ENCODE measurements at places on chromosomes 16 and 17.

DNA sequence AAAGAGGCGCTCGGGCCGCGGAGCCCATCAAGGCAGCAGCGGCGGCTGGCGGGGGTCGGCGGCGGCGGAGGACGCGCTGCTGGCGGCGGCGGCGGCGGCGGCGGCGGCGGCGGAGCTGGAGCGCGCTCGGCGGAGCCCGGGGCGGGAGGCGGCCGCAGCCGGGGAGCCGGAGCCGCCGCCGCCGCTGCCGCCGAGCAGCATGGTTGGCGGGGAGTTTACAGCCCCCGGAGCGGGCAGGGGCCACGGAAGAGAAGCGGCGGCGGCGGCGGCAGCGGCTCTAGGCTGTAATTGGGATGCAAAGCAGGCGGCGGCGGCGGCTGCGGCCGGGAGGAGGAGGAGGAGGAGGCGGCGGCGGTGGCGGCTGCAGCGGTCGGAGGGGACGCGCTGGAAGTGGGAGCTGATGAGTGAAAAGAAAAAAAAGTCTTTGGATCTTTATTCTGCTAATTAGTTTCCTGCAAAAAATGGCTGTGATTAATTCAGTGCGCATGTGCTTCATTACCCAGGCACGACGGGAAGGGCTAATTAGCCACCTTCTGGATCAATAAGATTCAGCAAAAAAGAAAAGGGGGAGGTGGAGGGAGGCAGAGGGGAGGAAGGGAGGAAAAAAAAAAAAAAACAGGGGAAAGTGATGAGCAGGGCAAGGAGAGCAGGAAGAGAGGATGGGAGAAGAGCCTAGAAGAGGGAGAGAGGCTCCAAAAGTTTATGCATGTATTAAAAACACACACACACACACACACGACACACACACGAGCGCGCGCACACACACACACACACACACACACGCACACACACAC, 10.9 kb upstream of the ZFHX3 start:
- DNase-seq: peak; percentile 41

DNA sequence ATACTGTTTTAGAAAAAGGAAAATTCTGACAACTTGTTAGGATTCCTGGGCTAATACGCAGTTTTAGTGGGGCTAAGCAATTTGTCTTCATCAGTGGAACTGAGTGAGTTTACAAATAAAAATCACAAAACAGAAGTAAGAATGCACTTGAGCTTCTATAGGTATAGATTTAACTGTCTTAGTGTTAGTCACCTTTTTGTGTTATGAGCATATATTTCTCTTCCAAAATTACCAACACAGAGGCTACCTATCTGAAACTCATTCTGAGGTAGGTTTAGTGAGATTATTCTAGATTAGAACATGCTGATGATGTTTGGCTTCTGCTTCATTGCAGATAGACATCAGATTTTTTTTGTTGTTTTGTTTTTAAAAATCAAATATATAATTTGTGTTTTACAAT, 23.2 kb downstream of the METTL9 start:
- no peak for DNase-seq

- no peak for DNase-seq
These were observed 1.5 kb downstream of the ZNF688 start for GRCh38 chr16:30569746-30570635.

DNA sequence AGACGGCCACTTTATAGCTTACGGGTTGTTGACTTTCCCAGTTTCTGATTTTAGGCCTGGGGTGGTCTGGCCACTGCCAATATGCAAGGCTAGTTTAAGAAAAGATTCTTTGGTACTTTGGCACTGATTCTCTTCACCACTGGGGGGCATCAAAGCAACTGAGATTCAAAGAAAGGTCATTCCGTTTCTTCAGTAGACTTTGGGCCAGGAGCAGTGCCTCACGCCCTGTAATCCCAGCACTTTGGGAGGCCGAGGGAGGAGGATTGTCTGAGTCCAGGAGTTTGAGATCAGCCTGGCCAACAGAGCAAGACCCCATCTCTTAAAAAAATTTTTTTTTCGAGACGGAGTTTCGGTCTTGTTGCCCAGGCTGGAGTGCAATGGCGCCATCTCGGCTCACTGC, 53.0 kb downstream of the RPA1 start:
- DNase-seq: peak; percentile 55

DNA sequence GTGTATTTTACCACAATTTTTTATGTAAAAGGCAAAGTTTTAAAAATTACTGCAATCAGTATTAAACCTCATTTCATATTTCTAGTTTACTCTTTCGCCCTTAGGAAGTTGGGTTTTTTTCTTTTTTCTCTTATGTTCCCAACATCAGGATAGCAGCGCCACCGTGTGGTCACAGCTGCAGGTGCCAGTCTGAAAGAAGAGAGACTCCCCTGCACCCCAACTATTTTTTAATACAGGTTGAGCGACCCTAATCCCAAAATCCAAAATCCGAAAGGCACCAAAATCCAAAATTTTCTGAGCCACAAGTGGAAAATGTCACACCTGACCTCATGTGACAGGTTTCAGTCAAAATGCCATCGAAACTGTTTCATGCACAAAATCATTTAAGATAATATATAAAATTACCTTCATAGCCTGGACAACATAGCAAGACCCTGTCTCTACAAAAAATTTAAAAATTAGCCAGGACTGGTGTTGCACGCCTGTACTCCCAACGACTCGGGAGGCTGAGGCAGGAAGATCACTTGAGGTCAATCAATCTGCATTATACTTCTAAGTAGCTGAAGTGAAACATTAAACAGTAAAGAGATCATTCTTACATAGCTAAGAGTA, 21.8 kb upstream of the ASGR2 start:
- DNase-seq: peak; percentile 71

GRCh38 chr17:47119746-47120520, 69.2 kb downstream of the CDC27 start:
- peak; percentile 49 for DNase-seq

GRCh38 chr17:17447264-17447663, 29.5 kb upstream of the MED9 start:
- DNase-seq: no peak

DNA sequence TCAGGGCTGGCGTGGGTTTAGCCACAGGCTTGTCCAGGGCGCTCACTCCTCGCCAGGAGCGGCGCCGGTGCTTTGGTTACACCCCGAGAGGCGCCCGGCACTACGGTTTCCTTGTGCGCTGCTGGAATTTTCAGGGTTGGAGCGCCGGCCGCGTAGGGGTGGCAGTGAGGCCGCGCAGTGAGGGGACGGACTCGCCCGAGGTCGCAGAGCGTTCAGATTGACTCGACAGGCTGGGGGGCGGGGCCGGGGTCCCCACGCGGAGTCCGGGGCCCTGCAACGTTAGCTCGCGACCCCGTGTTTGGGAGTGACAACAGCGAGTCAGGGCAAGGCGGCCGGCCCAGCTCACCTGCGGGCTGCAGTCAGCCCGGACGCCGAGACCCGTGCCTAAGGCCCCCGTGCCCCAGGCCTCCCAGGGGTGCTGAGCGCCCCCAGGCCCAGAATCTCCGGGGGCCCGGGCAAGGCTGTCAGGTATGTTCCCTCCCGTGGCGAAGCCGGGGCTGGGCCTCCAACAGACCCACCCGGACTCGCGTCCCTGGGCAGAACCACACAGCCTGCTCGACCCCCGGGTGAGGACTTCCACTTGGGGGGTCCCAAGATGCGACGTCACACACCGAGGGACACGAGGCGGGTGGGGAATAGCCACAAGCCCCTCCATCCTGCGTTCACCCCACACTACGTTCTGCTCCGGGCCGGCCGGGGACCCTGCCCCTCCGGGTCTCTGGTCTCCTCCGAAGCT, 1.3 kb upstream of the ACTG1 start:
- DNase-seq: peak; percentile 80

DNA sequence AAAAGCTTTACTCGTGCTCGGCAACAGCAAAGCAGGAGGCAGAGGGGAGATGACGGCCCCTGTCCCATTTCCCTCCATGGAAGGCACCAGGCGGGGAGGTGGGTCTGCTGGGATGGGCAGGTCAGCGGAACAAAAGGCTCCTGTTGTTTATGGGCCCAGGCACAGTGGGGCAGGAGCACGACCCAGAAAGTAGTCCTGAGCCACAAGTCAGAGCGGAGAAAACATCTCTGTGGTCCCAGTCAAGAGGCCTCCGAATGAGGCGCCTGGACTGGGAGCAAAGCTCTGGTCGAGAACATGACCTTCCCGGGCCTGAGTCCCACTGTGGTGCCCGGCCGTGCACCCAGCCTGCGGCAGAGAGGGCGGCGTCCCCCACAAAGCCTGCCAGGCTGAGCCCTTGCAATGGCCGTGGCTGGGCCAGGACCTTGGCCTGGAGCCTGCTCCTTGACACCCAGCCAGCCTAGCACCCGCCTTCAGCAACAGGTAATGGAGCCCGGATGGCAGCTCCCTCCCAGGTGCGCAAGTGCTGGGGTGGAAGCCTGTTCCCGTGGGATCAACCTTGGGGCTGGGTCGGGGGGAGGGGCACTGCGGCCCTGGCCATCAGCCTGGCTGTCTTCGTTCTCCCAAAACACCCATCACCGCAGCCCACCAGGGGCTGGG, 3.6 kb downstream of the RFNG start:
- DNase-seq: no peak

DNA sequence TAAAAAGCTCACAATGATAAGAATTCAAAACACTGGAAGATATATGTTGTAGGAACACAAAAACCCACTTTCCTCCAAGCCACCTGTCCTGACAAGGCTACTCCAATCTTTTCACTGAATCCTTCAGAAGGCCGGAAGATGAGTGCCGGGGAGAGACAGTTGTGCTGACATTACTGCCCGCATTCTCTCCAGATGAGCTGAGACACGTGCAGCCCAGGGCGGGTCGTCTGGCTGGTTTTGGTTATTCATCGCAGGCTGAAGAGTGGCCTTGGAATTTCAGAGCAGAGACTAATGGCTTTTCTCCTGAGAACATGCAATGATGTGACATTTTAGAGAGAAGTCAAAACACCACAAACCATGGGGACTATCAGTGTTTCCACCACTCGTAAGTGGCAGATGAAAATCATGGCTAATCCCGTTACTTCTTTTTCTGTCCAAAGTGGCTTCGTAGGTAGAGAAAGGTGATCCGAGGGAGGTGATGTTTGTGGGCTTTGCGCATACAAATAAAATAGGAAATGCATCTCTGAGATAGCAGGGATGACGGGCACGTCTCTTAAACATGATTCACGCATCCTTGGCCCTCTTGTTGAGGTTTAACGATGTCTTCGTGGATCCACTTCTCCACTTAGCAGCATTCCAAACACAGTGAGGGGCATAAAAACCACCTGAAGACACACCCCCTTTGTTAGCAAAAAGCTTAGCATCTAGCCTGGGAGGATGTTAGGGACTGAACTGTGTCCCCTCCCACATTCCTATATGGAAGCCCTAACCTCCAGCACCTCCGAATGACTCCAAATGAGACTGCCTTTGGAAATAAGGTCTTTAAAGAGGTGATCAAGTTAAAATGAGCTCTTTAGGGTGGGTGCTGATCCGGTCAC, 134.0 kb downstream of the IRX3 start:
- DNase-seq: no peak

- peak; percentile 61 for DNase-seq
These were observed at the start of gene RTN4RL1 for GRCh38 chr17:2025220-2025621. Gene RTN4RL1, minus strand, starts transcription at chr17:2025334. Its CDS starts 469 bp downstream, at chr17:2024865.

- DNase-seq: no peak
These were observed 522 bp downstream of the DNASE1 start for GRCh38 chr16:3655030-3655395.

DNA sequence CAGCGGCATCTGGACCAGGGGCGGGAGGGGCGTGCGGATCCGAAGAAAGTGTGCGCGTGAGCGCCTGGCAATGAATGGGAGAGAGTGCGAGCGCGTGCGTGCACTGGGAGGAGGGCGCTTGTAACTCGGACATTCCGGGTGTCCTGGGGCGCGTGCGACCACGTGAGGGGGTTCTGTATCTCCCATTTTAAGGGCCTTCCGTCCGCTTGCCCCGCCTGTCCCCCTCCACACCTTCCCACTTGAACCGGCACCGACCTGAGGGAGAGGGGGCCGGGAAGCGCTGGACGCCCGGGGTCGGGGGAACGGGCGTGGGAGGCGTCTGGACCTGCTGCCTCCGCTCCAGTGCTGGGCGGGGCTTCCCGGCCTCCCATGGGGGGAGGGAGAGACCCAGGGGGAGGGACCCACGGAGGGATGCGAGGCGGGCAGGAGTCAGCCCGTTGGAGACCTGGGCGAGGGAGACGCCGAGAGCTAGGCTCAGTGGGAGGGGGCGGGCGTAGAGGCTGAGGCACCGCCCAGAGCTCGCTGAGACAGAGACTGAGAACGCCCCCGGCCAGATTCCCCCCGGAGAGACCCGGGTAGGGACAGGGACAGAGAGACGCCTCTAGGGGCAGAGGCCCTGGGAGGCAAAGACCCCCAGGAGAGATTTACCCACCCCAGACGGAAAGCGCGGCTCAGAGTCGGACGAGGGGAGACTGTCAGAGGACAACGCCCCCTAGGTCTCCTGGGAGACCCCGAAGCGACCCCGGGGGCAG, at the start of gene KREMEN2:
KREMEN2 (plus strand) TSS at position 553 of the 752 bp plus-strand sequence. CDS start 246 bp downstream, outside the sequence.
- DNase-seq: peak; percentile 91

- DNase-seq: peak; percentile 92
These were observed 33.7 kb downstream of the DDX19A start for GRCh38 chr16:70380248-70380918.

GRCh38 chr17:68682903-68683302, 81.7 kb upstream of the FAM20A start:
- no peak for DNase-seq

DNA sequence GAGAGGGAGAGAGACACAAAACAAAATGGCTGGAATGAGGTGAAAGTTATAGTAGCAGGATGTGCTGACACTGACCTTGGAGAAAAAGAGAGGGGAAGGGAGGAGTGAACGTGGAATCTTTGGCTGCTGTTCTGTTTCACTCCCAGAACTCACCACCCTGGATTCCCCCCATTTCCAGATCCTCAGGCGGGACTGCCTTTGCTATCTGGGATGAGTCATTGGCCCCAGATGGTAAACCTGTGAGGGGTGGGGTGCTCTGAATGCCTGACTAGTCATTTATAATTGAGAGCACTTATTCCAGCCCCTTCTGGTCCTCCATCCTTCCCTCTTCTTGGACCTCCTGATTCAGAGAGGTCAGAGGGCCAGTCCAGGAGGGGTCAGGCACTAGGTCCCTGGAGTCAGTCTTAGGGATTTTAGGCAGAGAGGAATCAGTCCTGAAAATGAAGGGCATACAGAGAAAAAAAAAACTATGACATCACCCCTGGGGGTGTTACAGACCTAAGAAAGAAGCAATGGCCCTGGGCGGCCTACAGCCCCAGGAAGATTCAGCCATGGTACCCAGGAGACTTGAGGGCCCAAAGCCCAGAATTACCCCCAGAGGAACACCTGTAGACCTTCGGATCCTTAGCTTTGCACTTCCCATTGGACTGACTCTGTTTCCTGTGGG, 2.2 kb upstream of the ZG16 start:
- no peak for DNase-seq

GRCh38 chr16:88290850-88291830, 91.6 kb upstream of the ZNF469 start:
- no peak for DNase-seq

- peak; percentile 65 for DNase-seq
These were observed 802 bp downstream of the CYLD start for GRCh38 chr16:50742576-50743200.

GRCh38 chr17:10702574-10702973, 5.2 kb downstream of the ADPRM start:
- peak; percentile 6 for DNase-seq

- no peak for DNase-seq
These were observed 25.3 kb downstream of the RPH3AL start for GRCh38 chr17:327296-327695.

Data from ACHN (cell line).